GM19239 (cell line): ENCODE measurements at places on chromosomes 16 and 17.

- DNase-seq = no peak
These were observed 22.4 kb downstream of the PLD6 start for GRCh38 chr17:17183744-17184143.

DNA sequence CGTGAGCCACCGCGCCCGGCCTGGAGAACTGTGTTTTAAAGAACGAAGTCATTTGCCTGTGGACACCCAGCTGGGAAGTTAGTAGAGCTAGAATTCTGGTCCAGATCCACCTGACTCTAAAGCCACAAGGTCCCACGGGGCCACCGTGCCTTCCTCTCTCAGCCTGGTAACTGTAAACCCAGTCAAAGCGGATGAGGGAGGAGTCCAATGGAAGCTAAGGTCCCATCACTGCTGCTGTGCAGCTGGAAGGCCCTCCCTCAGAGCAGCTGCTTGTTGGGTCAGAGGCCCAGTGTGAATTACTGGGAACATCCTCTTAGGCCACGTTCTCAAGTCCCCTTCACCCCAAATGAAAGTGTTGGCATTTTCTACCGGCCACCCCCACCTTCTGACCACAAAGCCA, 48.8 kb upstream of the CACNG5 start:
- no peak for DNase-seq

DNA sequence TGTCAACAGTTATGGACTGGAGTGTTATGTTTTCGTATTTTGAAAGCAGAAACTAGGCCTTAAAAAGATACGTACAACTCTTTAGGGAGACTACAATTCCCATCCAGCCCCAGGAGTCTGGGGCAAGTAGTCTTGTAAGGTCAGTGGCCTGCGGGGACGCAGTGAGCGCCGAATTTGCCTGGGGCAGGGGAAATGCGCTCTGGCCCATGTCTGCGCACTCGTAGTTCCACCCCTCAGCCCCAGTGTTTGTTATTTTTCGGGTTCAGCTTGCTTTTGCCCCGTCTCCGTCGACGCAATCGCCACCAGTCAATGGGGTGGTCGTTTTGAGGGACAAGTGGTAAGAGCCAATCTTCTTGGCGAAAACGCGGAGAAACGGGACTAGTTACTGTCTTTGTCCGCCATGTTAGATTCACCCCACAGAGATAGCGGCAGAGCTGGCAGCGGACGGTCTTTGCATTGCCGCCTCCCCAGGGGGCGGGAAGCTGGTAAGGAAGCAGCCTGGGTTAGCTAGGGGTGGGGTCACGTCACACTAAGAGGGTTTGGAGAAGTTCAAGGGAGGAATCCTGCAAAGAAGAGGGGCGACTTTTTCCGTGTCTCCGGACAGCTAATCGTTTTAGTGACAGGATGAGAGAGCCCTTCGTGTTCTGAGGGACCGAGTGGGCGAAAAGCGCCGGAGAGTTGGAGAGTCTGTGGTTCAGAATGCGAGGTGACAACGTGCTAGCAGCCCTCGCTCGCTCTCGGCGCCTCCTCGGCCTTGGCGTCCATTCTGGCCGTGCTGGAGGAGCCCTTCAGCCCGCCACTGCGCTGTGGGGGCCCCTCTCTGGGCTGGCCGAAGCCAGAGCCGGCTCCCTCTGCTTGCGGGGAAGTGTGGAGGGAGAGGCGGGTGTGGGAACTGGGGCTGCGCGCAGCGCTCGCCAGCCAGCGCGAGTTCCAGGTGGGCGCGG, 1.1 kb upstream of the BRCA1 start:
- no peak for DNase-seq

DNA sequence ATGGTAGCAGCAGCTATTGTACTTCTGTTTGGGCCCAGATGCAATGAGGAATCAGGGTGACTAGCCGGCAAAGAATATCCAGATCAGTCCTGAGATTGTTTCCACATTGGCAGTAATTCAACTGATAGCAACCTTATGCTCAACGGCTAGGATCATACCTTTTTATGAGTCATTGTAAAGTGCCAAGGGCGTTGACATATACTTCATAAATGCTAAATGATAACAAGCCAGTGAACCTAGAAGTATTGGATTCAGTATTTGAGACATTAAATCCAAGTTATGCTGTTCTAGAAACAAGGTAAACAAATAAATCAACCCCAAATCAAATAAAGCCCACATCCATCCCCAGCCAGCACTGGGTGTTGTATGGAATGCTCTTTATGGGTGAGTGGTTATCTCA, 207.1 kb upstream of the ZFHX3 start:
- DNase-seq = no peak

DNA sequence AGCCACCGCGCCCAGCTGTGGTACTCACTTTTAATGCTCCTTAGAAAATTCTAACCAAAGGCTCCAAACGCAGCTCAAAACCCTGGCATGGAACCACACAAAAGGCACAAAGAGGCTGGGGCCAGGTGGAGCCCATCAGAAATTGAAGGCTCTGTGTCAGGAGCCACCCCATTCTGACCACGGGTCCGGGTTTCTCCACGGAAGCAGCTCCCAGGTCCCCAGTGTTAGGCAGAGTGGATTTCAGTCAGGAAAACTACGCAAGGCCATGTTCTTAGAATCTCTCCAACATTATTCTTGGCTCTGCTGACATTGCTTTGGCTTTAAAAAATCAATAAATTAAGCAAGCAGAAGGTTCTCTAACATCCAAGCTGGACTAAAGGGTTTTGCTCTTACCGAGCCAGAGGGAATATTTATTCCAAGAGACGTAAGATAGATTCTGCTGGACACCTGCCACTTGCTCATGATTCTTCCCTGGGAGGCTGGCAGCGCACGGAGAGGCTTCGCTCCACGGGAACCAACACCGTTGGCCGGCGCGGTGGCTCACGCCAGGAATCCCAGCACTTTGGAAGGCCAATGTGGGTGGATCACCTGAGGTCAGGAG, 93.5 kb downstream of the NXN start:
- DNase-seq = no peak

DNA sequence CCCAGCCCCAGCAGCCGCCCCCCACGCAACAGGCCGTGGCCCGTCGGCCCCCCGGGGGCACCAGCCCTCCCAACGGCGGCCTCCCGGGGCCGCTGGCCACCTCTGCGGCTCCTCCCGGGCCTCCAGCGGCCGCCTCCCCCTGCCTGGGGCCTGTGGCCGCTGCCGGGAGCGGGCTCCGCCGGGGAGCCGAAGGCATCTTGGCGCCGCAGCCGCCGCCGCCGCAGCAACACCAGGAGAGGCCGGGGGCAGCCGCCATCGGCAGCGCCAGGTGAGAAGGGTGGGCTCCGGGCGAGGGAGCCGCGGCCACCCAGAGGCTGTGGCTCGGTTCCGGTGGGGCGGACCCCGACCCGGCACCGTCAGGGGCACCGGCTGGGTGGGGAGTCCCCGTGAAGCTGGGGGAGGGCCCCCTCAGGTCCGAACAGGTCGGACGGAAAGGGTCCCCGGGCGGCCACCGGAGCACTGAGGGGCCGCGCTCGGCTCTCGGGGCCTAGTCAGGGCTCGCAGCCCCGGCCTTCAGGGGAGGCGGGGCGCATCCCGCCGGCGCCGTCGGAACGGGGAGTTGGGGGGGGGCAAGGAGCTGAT, 583 bp downstream of the ATXN2L start:
- no peak for DNase-seq

DNA sequence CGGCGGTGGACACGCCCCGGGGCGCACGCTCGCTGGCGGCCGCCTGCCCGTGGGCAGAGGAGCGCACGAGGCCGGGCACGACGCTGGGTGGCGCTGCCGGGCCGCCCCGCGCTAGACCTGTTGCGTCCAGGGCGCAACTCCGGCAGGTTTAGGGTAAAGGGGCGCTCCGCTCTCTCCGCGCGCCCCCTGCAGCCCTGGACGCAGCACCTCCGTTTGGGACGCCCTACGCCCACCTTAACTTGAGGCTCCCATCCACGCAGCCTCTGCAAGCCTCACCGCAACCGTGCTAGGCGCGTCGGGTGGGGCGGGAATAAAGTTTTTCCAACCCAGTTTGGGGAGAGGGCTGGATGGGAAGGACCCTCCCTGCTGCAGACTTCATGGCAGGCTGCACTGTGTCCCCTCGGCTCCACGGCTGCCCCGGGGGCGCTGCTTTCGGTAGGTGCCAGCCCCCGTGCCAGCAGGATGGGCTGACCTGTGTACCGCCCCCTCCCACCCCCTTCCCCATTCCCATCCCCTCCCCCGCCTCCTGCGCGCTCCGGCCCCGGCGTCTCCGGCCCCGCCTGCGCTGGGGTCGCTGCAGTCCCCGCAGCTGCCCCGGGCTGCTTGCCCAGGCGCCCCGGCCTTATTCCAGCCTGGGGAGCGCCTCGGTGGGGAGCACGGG, at the start of gene SYT17:
Gene SYT17, plus strand, starts transcription at position 531 of the 661 bp plus-strand sequence. CDS start 407 bp downstream, outside the sequence.
- DNase-seq = peak; percentile 81

GRCh38 chr17:68403122-68403521, 54.2 kb downstream of the WIPI1 start:
- DNase-seq = no peak

- no peak for DNase-seq
These were observed 12.5 kb upstream of the SREBF1 start for GRCh38 chr17:17849147-17849820.

DNA sequence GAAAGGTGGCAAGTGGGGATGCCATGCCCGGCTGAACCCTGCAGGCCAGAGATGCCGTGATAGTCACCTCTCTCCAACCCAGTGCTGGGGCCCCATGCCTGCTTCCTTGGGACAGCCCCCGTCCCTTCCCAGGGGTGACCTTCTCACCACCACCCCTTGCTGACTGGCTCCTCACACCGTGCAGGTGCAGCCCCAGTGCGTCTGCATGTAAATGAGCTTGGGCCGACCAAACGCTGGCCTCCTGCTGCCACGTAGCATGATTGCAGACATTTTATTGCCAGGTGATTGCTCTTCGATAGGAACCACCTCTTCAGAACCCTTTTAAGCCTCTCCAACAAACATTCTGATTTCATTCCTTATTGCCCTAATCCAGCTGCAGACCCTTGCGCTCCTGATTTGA, 32.5 kb downstream of the ASIC2 start:
- DNase-seq = no peak

GRCh38 chr17:45313421-45313771, 3.4 kb downstream of the MAP3K14 start:
- DNase-seq = no peak

DNA sequence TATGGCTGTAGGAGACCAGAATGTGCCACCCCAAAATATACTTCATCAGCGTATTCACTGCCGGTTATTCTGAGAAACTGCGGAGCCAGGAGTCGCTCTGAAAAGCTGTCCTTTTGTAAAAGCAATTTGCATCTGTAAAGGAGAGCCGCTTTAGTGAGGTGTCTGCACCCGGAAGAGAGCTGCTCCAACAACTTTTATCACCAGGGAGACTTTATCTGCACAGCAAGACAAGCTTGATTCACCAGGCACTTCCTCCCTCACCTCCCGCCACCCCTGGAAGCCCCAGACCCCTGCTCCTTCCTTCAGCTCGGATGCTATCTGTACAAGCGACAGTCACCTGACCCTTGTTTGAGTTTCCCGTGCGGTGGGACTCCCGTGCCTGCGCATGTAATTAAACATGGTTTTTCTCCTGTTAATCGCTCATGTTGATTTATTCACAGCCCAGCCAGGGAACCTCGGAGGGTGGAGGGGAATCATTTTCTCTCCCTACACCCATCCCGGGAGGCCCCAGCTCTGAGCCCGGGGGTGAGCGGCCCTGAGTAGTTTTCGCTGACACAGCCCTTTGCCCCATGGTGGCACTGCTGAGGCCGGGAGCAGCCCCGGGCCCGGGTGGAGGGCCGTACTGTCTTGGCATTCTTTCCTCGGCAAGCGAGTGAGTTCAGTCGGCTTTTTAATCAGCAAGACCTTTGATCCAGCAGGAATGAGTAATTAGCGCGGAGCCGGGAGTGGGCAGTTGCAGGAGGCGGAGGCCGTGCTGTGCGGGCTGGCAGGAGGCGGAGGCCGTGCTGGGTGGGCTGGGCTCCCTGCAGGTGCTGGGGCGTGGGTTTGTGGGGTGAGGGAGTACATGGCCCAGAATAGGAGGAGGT, 222.7 kb upstream of the CIBAR2 start:
- DNase-seq = no peak

DNA sequence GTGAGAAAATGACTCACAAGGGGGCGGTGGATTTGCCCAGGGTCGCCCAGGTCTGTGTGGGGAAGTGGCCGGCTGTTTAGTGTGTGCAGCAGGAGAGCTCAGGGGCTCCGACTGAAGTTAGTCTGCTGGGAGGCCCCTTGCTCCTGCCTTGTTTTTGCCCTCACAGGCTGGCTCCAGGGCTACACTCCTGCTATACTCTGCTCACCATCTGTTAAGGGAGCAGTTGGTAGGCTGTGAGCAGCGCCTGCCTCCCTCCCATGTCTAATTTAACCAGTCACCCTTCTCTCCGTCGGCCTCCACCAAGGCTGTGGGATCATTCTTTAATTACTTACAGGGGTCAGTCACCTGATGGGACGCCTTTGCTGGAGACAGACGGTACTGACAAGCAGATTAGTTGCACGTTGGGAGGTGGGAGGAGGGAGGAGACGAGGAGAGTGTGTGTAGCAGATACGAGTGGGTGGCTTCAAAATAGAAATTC, 35.5 kb downstream of the KSR1 start:
- DNase-seq = no peak

- DNase-seq = no peak
These were observed 447.8 kb downstream of the KIF2B start for GRCh38 chr17:54270499-54270898.

DNA sequence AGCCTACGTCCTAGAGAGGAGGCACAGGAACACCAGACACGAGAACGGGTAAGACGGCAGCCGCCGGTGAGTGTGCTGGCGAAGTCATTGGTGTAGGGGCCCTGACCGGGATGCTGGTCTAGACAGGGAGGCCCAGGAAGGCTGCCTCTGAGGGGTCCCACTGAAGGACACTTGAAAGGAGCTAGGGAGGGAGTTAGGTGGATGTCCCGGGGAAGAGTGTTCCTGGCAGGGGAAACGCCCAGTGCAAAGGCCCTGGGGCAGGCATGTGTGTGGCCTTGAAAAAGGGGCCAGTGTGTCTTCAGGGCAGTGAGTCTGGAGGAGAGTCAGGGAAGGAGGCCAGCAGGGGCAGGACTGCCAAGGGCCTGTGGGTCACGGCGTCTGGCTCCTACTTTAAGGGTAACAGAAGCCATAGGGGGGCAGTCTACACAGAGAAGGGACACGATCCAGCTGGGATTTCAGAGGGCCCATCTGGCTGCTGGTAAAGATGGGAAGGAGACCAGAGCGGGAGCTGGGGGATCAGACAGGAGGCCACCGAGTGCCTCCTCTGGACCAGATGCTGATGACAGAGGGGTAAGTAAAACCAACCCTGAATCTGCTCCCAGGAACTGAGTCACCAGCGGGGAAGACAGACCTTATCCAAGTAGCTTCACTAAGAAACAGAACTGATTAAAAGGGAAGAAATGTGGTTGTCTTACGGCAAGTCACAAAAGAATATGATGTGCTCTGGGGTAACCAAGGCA, 115.9 kb downstream of the LITAF start:
- DNase-seq = no peak

- no peak for DNase-seq
These were observed 21.0 kb downstream of the SNN start for GRCh38 chr16:11689031-11689840.

- no peak for DNase-seq
These were observed 36.4 kb downstream of the FOXL1 start for GRCh38 chr16:86614699-86615098.

- no peak for DNase-seq
These were observed 10.5 kb downstream of the CBFB start for GRCh38 chr16:67039260-67040020.
